ENCODE measurements at places on chromosomes 5 and 9.

- DNase-seq: no peak
These were observed 50.7 kb upstream of the IL6ST start for GRCh38 chr5:56045469-56045868.

GRCh38 chr9:89935801-89936200 is 331.0 kb downstream of the GADD45G start:
- no peak for DNase-seq

DNA sequence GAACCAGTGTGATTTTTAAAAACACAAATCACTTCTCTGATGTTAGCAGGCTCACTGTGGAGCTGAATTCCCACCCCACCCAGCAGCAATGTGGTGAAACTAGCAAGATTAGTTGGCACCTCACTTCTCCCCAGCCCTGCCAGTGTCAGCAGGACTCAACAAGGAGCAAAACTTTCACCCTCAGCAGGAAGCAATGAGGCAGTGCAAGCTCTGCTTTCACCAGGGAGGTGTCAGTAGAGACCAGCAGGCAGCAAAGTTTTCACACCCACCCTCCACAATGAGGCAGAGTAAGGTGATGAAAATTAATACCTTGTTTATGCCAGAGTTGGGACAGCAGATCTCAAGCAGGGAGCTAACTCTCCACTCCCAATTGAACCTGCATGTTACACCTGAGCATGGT is 565.0 kb downstream of the CETN3 start:
- no peak for DNase-seq

DNA sequence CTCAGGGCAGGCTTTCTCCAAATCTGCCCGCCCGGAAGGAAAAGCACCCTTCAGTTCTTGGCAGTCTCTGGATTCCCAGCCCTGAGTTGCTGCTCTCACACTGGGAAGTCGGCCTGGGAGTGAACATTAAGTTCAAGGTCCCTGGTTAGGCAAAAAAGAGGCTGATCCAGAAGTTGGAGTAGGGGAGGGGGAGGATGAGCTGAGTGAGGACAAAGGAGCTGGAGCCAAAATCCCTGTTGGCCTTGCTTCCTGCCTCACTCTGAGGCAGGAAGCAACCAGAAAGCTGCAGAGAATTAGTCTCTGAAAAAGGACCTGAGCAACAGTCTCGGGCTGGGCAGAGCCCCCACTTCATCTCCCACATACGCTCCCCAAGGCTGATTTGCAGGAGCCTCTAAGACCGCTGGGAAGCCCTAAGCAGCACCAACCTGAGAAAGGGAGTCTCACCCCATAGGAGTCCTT is 15.0 kb upstream of the RPS14 start:
- no peak for DNase-seq

DNA sequence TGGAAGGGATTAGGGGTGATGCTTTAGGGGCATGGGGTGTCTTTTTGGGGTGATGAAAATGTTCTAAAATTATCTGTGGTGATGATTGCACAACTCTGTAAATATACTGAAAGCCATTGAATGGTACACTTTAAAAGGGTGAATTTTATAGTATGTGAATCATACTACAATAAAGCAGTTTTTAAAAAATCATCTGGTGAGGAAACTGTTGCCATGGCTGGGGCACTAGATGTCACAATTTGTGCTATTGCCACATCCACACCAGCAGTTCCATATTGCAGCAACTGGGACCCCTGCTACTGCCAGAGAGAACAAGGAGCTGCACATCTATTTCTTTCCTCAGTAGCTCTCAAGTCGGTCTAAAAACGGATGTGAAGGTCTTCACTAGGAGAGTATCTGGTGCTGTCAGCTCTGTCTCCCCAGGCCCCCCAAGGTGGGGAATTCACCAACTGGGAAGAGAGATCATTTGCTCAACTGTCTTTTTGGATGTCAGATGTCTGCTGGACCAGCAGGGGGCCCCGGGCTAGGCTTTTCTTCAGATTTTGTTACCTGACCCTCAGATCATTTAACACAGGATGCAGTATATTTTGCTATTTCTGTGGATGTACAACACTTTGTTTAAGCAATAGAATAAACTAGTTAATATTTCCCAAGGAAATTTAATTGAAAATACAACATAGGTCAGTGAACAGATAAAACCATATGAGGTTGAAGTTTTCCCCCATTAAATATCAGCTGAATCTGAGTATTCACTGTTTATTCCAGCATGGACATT is 13.2 kb downstream of the CMYA5 start:
- DNase-seq: no peak

- no peak for DNase-seq
These were observed 30.4 kb downstream of the DPYSL3 start for GRCh38 chr5:147479444-147479843.

- DNase-seq: no peak
These were observed 89.6 kb upstream of the LRRTM2 start for GRCh38 chr5:138964647-138965201.

DNA sequence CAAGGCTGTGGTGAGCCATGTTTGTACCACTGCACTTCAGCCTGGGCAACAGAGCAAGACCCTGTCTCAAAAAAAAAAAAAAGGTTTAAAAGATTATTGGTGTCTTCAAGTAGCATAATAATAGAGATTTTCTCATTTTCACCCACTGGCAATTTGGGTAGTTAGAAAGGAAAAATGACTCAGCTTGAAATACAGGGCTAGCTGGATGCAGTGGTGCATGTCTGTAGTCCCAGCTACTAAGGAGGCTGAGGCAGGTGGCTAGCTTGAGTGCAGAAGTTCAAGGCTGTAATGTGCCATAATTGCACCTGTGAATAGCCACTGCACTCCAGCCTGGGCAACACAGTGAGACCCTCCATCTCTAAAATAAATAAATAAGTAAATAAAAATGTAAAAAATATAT is 111.1 kb downstream of the ARRDC3 start:
- DNase-seq: no peak

GRCh38 chr9:135478829-135479468 is 633 bp upstream of the PPP1R26 start:
- DNase-seq: no peak

- peak; percentile 62 for DNase-seq
These were observed 438 bp downstream of the SOX30 start for GRCh38 chr5:157651623-157652376.

DNA sequence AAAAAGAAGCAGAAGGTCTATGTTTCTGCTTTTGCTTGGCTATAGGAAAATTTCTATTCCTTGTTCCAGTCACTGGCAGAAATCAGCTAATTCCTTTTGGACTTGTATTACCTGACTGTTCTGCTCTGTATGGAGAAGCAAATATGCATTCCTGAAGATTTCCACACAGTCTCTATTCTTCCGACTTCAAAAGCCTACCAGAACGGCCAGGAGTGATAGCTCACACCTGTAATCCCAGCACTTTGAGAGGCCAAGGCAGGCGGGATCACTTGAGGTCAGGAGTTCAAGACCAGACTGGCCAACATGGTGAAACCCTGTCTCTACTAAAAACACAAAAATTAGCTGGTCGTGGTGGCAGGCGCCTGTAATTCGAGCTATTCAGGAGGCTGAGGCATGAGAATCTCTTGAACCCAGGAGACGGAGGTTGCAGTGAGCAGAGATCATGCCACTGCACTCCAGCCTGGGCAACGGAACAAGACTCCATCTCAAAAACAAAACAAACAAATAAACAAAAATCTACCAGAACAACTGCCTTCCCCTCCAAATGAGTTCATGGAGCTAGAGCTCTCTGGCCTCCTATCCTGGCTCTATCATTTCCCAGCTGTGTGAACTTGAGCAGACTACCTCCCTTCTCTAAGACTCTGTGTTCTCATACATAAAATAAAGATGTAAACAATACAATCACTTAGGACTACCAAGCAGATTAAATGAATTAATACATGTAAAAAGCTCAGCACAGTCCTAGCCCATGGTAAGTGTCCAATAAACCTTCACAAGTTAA is 17.0 kb downstream of the MYO10 start:
- no peak for DNase-seq

- no peak for DNase-seq
These were observed 168.4 kb upstream of the FSTL4 start for GRCh38 chr5:133780619-133781280.

- DNase-seq: no peak
These were observed 18.4 kb upstream of the RIC1 start for GRCh38 chr9:5610491-5610890.

DNA sequence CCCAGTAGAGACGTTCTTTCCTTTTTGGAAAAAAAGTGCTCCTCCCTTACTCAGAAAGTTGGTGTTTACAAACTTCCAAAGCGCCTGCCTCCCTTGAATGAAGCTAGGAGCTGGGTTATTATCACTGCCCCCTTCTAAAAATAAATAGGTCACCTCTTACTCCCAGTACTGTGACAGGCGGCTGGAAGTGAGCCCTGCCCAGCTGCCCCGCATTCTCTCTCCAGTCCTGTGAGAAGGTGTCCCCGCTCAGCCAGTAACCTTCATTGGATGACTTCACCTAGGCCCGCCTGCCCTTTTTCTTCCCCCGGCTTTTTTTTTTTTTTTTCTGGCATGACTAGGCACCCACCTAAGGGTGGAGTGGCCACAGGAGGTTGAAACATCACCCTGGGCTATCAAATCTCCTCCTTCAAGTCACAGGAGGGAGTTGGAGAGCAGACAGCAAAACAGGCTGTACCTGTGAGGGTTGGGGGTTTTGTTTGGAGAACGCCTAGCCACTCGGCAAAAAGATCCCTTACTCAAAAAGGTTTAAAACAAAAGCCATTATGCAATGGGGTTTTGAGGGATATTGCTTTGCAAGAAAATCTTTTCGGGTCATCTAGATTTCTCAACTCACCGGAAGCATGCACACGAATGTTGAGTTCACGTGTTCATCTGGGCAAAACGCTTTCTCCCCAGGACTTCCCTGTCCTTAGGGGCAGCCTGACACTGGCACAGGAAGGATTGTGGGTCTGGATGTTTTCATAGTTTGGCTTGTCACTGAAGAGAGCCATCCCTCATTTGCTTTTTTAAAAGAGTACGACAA is 43.3 kb upstream of the ZNF622 start:
- peak; percentile 45 for DNase-seq

- no peak for DNase-seq
These were observed 69.8 kb downstream of the CMYA5 start for GRCh38 chr5:79759436-79759835.

GRCh38 chr9:135355521-135356011 is 124.0 kb upstream of the PPP1R26 start:
- DNase-seq: no peak
